ENCODE measurements at places on chromosomes 12 and 14.

- no peak for DNase-seq
Observed at GRCh38 chr12:58969237-58969636, 48.9 kb upstream of the LRIG3 start.

- no peak for DNase-seq
Observed at GRCh38 chr12:120259418-120260202, 5.9 kb downstream of the PXN start.

GRCh38 chr14:50089208-50089607 lies 27.2 kb downstream of the VCPKMT start:
- no peak for DNase-seq

DNA sequence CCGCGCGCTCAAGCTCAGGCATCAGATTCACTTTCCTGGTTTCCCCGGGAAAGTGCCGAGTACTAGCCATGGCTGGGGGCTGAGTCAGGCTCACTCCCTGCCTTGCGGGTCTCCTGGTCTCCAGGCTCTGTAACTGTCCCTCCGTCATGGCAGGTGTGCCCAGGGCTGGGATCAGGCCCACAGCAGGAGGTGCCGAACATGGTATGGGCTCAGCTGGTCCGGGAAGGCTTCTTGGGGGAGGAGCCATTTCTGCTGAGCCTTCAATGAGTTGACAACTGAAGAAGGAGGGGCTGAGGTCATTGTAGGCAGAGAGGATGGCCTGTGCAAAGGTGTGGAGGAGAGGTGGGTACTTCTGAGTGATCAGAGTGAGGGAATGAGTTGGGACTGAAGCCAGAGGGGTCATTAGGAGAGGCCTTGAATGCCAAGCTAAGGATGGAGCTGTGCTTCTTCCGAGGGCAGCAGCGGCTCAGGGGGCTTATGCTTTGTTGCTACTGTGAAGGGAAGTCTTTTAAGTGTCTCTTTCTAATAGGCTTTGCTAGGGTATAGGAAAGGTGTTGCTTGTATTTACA lies 769 bp downstream of the EXOC3L4 start:
- no peak for DNase-seq

DNA sequence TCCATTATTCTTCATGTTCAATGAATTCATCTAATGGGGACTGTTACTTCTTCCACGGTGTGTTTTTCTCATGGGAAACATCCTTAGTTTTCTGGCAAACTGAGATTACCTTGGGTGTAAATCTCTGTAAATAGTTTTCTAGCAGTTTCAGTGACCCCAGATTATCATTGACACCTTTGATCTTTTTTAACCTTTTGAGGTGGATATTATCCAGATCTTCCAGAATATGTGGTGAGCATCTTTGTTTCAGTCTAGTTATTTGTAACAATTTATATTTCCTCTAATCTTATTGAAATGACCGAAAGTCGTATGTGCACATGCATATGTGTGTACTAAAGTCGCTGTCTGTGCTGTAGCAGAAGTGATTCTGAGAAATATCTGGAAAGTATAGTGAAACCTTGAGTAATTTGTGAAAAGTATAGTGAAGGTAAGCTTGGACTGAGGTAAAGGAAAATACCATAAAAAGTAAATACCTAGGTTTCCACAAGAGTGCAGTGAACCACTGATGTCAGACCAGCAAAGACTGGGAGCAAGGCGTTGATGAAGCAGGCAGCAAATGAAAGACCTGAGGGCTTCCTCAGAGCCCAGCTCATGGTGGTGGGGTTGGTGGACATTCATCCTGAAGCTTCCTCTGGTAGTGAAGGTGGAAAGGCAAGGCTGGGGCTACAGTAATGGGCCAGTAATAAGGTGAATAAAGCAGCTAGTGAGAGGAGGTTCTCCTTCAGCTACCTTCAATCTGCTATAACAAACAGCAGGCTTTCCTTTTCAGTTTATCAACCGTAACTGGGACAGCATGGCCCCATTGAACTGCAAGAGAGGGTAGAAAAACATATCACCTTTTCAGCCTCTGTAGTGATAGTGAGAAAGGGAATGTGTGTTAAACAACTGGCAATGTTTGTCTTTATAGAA lies 480.2 kb upstream of the FBXO33 start:
- no peak for DNase-seq

DNA sequence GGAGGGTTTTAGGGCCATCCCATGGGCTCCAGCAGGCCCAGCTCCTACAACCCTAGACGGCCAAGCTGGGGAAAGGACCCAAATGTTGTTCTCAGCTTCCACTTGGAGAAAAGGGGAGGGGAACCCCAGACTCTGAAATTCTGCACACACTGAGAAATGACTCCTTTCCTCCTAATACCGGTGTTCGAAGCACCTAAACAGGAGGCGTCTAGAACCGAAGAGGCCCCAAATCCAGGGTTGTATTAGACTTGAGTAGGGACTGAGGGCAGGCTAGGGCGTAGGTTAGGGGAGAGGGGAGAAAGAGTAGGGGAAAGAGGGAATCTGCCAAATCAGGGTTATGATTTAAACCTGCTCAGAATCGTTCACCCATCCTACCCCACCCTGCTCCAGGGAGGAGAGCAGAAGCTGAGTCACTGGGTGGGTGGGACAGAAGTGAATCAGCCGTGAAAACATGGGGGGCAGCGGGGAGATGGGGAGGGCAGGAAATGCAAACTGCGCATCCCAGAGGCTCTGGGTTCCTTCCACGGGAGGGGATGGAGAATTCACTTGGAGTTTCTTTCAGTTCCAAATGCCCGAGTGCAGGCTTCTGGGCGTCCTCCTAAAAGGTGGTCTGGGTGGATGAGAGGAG lies 1.0 kb downstream of the IGFBP6 start:
- no peak for DNase-seq

DNA sequence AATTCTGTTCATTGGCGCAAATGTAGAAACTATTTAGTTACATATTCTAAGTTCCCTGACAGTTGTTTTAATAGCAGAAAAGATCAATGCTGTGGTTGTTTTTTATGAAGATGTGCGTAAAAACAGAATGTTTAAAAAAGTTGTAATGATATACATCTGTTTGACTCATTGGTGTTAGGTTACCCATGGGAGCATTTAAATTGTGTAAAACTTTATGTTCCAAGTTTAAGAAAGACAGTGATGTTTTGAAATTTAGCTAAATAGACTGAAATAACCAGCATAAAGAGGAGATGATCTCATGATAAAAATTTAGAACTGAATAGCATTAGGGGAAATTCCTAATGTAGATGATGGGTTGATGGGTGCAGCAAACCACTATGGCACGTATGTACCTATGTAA lies 3.6 kb downstream of the PELI2 start:
- no peak for DNase-seq

GRCh38 chr12:12794686-12795085 lies 9.2 kb downstream of the APOLD1 start:
- DNase-seq, result no peak

- no peak for DNase-seq
Observed at GRCh38 chr12:31872831-31873604, 86.2 kb upstream of the RESF1 start.

DNA sequence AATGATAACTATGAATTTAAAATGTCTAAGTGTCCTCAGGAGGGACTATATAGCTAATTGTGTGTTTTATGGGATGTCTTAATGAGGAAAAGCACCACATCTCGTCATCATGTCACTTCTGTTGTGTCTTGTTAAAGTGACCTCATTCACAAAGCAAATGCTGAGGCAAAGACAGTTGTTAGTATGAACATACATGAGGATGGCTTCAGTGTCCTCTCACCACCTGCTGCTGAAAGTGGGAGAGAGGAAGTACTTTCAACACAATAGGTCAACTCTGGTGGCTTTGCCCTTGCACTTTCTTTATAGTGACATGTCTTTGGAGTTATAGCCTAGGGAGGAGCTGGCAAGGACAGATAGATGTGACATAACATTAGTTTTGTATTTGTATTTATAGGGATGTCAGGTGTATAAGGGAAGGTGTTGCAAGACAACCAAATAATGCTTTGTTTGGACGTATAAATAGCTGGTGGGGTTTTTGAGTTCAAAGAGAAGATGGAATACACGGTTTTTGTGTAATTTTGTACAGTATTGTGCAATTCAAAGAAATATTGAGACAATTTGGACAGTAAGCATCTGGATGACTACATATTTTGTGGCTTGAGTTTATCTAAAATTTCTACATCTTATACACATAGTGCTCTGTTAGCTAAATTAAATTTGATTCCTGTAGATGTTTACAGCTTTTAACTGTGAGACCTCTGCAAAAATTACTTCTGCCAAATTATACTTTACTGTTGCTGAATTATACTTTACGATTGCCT lies 131.7 kb upstream of the ATP2B1 start:
- no peak for DNase-seq

- DNase-seq, result no peak
Observed at GRCh38 chr12:42963988-42964387, 374.4 kb upstream of the PRICKLE1 start.

DNA sequence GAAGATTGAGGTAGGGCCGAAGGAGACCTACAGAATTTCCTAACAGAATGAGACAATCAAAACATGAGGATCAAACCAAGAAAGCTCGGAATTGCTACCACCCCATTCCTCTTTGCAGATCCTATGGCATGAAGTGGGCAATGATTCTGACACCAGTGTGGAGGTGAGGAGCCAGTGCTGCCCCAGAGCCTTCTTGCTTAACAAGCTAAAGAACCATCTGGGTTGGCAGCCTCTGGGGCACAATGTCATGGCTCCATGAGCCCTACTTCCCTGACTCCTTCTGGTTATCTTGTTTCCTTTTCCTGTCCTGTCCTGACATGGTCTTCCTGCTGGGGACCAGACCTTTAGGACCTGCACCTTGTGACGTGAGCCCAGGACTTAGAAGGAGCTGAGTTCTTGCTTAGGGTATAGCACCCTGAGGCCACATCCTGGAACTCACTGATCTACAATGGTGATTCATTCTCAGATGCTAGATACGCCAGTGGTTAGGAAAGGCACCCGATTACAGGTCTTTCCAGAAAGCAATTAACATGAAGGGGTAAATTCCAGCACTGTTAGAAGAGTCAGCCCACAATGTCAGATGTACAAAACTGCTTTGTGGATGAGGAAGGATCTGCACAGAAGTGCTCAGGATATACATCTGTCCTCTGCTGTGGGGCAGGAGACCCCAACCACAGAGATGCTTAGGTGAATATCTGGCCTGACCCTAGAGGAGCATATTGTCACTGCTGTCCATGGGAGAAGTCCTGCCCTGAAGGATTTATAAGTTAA lies 324.2 kb downstream of the ZFP36L1 start:
- DNase-seq, result peak; percentile 18

DNA sequence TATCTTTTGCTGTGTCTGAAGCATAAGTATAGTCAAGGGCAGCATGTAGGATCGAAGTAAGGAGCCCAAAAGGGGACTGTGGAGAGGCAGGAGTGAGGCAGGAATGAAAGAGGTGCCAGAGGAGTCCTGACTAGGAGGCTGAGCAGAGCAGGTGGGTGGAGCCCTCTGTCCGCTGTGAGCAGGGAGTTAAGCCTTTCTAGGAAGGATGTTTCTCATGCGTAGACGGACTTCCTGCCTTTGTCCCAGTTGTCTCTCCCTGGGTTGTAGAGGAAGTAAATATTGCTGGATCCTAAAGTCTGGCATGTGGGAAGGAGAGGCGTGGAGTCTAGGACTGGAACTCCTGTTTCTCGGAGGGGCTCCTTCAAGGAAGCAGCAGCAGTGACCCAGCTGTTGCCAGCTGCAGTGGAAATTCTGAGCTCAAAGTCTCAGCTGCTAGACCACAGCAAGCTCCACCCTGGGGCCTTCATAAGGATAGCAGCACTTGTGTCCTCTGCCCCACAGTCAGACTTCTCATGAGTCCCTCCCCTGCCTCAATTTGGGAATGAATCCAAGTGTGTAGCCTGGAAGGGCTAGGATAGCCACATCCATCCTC lies 44.0 kb downstream of the RBMS2 start:
- DNase-seq, result no peak

DNA sequence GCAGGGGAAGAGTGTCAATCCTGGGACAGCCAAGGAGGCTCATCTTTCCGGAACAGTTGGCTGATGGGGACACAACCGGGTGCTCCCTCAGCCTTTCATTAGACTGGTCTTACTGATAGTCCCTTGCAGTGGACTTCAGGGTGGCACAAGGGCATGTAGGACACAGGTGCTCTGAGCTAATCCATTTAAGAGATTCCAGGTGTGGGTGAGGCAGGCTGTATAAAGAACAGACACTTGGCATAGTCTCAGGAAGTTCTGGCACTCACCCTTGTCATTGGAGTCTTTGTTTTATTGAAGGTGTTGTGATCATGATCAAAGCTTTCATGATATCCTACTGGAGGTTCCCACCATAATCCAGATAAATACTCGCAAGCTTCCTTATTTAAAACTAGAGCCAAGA lies 341.6 kb downstream of the EMP1 start:
- no peak for DNase-seq

DNA sequence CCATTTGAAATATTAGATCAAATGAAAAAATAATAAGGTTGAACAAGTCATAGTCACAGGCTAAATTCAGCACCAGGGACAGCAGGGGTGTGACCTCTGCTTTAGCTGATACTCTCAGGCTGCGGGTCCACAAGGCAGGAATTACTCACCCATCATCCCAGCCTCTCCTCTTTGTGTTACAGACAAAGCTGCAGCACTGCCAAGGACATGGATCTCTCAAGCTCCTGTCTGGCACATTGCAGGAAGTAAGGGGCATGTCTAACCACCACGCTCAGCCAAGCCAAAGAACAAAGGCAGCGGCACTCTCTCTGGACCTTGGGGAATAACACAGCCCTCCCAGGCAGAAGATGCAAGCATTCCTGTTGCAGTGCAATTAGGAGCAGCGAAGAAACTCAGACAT lies 783.8 kb downstream of the VRK1 start:
- no peak for DNase-seq

DNA sequence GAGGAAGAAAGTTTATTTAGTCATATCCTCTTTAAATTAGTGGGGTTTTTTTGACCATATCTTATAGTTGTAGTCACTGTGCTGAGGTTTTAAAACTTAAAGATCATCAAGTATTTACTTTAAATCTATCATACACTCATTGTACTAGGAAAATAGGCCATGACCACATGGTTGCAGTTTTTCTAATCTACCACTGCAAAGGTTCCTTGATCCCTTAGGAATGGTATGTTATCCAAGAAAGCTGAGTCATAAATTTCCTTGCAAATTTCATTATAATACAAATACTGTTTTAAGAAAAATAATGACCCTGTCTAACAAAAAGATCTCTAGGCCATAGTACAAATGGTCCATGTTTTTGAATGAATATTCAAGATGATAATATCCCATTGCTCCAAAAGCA lies 74.7 kb downstream of the DBX2 start:
- no peak for DNase-seq

- DNase-seq, result no peak
Observed at GRCh38 chr12:11701433-11701832, 52.0 kb downstream of the ETV6 start.

- peak; percentile 66 for DNase-seq
Observed at GRCh38 chr12:132444957-132445883, 44.7 kb upstream of the FBRSL1 start.

- no peak for DNase-seq
Observed at GRCh38 chr12:125346362-125346761, 281.1 kb downstream of the AACS start.

All from stimulated activated CD8-positive, alpha-beta memory T cell treated with anti-CD3 and anti-CD28 coated beads, Interleukin-2, amount 100 ng/mL, for 48 hours (primary cell).